KG1 (cell line): ENCODE measurements at places on chromosomes 12 and 14.

DNA sequence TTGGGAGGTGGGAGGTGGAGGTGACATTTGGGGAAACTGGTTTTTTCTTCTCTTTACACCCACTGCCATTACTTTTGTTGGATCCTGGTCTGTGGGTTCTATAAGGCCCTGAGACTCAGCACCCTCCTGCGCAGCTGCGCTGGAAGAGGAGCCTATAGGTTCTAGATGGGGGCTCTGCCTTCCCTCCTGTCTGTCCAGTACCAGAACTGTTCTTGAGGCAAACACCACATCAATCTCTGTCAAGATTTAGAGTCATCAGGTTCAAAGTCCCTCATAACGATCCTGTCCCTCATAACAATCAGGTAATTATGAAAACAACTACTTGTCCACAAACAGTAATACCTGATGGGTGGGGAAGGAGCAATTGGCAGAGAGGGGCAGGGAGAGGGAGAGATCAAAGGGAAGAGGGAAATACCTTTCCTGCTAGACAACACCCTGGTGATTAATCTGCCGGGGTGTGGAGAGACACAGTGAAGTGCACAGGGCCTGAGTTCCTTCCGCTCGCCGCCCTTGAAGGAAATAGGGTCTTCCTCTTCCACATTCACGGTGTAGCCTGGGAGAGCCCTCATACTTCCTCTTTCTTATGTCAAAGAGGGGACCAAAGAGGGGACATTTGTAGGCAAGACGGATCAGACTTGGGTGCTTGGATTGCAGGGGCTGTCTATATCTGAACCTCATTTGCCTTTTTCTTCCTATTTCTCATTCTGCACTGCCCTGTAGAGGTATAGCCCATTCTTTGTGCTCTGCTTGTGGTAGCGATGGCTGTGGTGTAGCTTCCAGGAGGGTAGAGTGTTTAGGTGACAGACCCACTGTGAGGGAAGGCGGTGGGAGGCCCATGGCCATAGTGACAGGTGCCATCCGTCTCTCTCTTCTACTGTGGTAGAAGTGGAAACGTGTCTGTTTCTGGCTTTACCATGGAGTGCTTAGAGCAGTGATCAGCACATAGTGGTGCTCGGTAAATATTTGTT is 12.6 kb downstream of the GPRC5A start:
- no peak for DNase-seq

GRCh38 chr12:50401500-50402081 is 906 bp downstream of the LARP4 start:
- peak; percentile 49 for DNase-seq

GRCh38 chr14:99447739-99448138 is 32.9 kb downstream of the SETD3 start:
- DNase-seq: no peak

- no peak for DNase-seq
These were observed 4.4 kb downstream of the MAP4K5 start for GRCh38 chr14:50528000-50528399.

GRCh38 chr12:67940780-67941243 is 48.4 kb upstream of the IFNG-AS1 start:
- no peak for DNase-seq

DNA sequence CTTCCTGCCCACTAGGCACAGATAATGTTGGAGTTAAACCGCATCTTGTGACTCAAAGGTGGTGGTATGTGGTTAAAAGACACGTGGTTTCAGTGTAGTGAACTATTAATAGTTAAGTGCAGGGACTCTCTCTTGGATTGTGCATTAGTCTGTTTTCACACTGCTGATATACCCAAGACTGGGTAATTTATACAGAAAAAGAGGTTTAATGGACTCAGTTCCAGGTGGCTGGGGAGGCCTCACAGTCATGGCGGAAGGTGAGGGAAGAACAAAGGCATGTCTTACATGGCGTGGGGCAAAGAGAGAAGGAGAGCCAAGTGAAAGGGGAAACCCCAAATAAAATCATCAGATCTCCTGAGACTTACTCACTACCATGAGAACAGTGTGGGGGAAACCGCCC is 362.3 kb downstream of the GLT1D1 start:
- no peak for DNase-seq

- no peak for DNase-seq
These were observed 19.9 kb downstream of the HRK start for GRCh38 chr12:116861320-116861719.

DNA sequence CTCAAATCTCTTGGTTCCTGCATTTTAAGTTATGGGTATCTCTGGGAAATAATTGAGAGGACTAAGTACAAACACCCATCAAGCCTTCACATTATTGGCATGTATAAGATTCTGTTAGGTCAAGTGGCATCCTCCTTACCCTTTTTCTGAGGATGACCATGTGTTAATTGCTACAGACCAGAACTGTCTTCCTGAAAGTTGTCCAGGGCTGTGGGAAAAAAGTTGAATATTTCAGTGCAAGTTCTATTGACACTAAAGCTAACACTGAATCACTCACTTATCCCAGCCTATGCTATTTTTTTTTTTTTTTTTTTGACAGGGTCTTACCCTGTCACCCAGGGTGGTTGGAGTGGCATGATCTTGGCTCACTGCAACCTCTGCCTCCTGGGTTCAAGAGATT is 130.1 kb upstream of the HIF1A start:
- no peak for DNase-seq

DNA sequence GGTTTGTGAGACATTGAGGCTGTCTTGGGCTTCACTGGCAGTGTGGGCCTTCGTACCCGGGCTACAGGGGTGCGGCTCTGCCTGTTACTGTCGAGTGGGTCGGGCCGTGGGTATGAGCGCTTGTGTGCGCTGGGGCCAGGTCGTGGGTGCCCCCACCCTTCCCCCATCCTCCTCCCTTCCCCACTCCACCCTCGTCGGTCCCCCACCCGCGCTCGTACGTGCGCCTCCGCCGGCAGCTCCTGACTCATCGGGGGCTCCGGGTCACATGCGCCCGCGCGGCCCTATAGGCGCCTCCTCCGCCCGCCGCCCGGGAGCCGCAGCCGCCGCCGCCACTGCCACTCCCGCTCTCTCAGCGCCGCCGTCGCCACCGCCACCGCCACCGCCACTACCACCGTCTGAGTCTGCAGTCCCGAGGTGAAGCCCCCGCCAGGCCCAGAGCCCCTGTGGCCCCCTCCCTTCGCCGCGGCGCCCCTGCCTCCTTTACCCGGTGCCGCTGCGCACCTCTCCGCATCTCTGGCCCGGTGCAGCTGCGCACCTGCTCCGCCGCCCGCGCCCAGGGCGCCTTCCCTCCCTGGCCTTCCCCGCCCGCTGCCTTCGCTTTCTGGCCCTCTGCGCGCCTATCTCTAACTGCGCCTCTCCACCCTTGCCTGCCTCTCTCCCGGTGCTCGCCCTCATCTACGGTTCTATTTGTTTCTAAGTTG is at the start of gene ENO2:
ENO2 (plus strand) TSS at position 335 of the 701 bp plus-strand sequence. CDS start 1,253 bp downstream, outside the sequence.
- no peak for DNase-seq

GRCh38 chr14:92207012-92207927 is 85.5 kb downstream of the CPSF2 start:
- DNase-seq: no peak

- DNase-seq: no peak
These were observed 1.8 kb downstream of the DCN start for GRCh38 chr12:91180582-91181395.

DNA sequence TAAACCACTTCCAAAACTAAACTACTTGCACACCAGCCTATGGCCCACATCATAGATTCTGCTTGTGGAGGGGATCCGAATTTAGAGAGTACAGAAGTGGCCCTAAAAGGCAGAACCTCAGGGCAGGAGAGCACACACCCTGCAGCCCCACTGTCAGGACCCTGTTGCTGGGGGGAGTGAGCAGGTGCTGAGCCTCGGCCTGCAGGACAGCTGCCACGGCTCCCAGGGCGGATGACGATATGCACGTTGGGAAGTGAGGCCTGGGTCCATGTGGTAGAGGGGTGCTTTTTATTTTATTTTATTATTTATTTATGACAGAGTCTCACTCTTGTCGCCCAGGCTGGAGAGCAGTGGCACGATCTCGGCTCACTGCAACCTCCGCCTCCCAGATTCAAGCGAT is 73.5 kb downstream of the TNFAIP2 start:
- no peak for DNase-seq

DNA sequence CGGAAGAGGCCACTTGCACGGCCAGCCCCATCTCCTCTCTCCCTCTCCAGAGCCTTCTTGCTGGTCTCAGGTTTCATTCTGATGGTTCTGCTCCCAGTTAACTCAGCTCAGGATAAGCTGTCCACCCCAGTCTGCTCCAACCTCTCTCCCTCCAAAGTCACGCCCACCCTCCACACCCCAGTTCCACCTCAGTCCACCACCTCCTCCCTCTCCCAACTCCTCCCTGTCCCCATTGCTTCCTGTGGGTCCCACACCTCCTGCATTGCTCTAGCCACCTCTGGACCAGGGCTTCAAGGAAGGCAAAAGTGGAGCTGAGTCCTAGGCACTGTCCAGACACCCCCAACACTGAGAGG is 13.1 kb downstream of the KRT71 start:
- DNase-seq: no peak

- DNase-seq: no peak
These were observed 139.2 kb downstream of the RBM19 start for GRCh38 chr12:113826805-113827538.

DNA sequence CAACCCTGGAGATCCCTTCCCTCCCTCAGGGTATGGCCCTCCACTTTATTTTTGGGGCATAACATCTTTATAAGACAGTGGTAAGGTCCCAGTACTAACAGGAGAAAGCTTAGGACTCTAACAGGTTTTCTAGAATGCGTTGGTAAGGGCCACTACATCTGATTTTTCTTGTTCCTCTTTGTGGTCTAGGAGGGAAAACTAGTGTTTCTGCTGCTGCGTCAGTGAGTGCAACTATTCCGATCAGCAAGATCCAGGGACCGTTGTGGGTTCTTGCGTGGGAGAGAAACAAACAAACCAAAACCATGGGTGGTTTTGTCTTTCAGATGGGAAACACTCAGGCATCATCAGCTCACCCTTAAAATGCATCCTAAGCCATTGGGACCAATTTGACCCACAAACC is 123.6 kb upstream of the SLC16A7 start:
- no peak for DNase-seq

DNA sequence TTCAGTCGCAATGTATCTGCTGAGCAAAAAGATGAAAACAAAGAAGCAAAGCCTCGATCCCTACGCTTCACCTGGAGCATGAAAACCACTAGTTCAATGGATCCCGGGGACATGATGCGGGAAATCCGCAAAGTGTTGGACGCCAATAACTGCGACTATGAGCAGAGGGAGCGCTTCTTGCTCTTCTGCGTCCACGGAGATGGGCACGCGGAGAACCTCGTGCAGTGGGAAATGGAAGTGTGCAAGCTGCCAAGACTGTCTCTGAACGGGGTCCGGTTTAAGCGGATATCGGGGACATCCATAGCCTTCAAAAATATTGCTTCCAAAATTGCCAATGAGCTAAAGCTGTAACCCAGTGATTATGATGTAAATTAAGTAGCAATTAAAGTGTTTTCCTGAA is 19.8 kb downstream of the CKB start:
- no peak for DNase-seq

DNA sequence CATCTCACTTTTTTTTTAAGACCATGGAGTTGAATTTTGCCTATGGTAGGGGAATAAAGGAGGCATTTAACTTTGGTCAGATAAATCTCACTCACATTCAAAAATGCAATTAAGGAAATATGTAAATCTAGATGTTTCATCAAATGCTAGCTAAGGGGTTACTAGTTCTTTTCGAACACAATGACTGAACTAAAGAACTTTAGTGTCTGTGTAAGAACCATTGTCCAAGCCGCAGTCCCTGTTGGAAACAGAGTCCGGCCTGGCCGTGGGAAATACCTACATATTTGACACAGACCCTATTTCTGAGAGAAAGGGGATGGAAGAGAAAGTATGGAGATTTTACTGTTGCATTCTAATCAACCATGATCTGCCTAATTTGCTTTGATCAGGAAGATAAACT is 17.4 kb downstream of the LGR5 start:
- no peak for DNase-seq

- DNase-seq: no peak
These were observed 454.5 kb downstream of the BCAT1 start for GRCh38 chr12:24494401-24494800.

- peak; percentile 9 for DNase-seq
These were observed 4.4 kb downstream of the BLTP3B start for GRCh38 chr12:100138048-100138802.

- DNase-seq: no peak
These were observed 4.7 kb downstream of the KLRK1 start for GRCh38 chr12:10385166-10385613.

DNA sequence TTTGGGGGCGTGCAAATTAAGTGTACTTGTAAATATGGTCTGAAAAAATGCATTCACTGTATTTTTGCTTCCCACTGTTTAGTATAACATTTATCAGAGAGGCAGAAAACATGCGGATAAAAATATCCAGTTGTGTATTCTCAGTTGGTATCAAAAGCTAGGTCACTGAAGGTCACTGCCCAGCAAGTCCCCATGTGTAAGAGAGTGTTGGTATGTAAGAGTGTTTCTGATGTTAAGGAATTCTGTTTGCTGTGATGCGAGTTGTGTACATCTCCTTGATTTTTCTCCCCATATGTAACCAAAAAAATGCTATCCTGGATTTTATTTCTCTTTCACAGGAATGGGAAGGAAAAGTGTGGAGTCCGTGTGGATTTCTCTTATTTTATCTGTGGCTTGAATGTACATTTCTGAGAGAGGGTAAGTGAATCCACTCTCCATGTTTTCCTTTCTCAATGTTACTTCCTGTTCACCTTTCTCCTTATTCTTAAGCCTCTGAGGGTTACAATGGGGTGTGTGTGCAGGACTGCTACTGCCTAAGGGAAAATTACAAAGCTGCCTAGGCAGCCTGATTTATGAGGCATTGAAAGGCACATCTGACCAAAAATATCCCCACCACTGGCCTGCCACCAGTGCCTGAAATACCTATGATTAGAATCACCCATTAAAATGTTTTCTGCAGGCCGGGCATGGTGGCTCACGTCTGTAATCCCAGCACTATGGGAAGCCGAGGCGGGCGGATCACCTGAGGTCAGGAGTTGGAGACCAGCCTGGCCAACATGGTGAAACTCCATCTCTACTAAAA is 97.9 kb upstream of the USP44 start:
- DNase-seq: no peak

- DNase-seq: no peak
These were observed 899 bp upstream of the COL2A1 start for GRCh38 chr12:48005001-48005749.

- no peak for DNase-seq
These were observed 26.9 kb downstream of the IFNG-AS1 start for GRCh38 chr12:68016136-68016535.

DNA sequence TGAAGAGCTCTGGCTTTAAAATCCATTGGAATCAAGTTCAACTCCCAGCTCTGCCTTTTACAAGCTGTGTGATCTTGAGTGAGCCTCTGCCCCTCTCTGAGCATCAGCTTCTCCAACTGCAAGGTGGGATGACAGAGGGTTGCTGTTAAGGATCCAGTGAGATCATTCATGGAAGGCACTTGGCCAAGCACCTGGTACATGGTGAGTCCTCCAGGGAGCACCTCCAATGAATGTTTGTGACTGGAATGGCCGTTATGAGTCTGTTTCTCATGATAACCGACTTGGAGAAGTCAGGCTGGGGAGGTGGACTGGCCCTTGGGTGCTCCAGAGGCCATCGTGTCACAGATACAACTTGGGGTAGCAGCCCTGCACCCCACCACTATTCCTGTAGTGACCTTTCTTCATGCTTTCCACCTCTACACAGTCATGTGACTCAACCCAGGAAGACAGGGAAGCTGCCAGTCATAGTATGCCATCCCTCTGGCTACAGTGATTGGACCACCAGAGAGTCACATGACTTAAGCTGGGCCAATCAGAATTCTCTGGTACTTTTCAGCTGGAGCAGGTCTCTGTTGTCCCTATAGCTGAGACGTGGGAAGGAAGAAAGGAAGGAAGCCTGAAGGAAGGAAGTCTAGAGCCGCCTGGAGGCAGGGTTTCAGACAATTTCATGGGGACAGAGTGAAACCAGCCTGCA is 146.5 kb upstream of the MYL2 start:
- no peak for DNase-seq
